ENCODE measurements at places on chromosomes 2 and 18. TPM values are rescaled to one million over a fixed set of nuclear protein-coding genes. Genes with fewer than 3 reads are reported as not detected.

The CXCR1 gene
- total RNA-seq, result not detected

The ZBTB7C gene
- not detected for total RNA-seq

The TMEM237 gene
- total RNA-seq, result 44.4 TPM

The RPRD1A gene
- total RNA-seq, result 47.4 TPM

The UGT1A8 gene
- total RNA-seq, result not detected

The NPAS2 gene
- 32.3 TPM for total RNA-seq

The ZNF804A gene
- 0.33 TPM for total RNA-seq
